ENCODE measurements at places on chromosomes 1 and 21. TPM values are rescaled to one million over a fixed set of nuclear protein-coding genes. Genes with fewer than 3 reads are reported as not detected.

AIM2 gene
- 1.5 TPM for total RNA-seq

GRCh38 chr21:22374218-22374969, 1376.2 kb downstream of the NCAM2 start:
- no peak overlapping the region for H3K4me3 ChIP-seq
- H3K4me1 ChIP-seq, result no peaks in the 10 kb centered on the region
- no peaks in the 10 kb centered on the region for H3K27me3 ChIP-seq

CYP2J2 gene
- 1.8 TPM for total RNA-seq

ATP1A4 gene
- not detected for total RNA-seq

PLXNA2 gene
- 17.7 TPM for total RNA-seq

DNA sequence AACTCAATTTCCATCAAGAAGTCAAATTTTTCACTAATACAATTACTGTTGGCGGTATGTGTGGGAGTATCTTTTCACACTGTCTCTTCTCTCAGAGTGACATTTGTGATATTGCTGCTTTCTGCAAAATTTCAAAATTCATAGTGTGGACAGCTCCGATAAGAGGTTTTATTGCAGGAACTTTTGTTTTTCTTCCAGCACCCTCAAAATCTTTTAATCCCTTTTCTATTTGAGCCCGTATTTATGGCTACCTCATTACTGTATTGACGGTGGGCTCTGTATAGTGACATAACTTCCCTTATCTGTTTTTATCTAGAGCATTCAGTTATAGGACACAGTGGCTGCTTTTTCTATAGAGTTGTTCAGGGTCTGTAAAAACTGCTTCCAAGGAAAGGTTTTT, 794.4 kb upstream of the TMPRSS15 start:
- no peaks in the 10 kb centered on the region for H3K36me3 ChIP-seq
- H3K27me3 ChIP-seq, result no peaks in the 10 kb centered on the region
- no peak for DNase-seq
- no peaks in the 10 kb centered on the region for H3K4me1 ChIP-seq
- no peak overlapping the region for H3K27ac ChIP-seq
- no peak overlapping the region for H3K4me3 ChIP-seq

Measured in astrocyte (in vitro differentiated cells and primary cell).